ENCODE measurements at places on chromosomes 6 and 20.

DNA sequence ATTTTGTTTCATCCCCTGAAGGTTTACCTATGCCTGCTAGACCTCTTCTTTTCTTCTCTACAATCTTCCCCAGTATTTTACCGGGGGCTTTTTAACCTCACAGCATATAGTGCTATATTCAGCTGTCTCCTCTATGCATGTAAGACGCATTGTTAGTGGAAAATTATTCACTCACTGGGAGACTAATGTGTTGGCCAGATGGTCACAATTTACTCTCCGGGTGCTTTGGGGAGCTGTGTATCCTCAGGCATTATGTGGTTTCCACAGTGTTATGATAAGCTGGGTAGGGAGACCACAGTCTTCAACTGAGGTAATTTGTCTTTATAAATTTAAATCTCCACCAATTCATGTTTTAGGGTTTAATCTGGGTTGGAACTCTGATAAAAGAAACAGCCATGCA is 553.8 kb upstream of the PTCHD4 start:
- peak; percentile 15 for DNase-seq

GRCh38 chr20:63054681-63055240 is 48.0 kb upstream of the BHLHE23 start:
- DNase-seq, result no peak

DNA sequence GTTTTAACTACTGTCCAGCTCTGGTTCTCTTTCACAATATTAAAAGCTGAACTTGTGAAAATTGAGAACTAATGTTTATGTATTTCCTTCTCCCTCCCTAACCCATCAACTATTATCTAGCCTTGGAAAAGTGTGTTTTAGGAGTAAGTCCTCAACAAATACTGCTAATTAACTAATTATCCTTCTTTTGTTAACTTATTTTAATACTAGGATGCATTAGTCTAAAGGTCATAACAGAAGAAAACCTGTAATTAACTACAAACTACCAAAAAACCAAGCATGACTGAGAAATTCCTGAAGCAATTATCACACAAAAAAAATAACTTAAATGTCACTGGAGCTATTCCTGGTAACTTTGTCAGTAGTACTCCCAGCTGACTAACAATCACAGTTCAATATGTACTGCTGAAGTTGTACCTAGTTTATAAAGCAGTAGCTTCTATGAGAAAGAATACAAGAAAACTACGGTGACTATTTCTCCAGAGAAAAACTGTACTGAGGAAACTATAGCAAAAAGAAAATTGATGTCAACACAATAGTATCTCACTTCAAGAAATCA is 301.9 kb downstream of the LAMA2 start:
- peak; percentile 50 for DNase-seq

DNA sequence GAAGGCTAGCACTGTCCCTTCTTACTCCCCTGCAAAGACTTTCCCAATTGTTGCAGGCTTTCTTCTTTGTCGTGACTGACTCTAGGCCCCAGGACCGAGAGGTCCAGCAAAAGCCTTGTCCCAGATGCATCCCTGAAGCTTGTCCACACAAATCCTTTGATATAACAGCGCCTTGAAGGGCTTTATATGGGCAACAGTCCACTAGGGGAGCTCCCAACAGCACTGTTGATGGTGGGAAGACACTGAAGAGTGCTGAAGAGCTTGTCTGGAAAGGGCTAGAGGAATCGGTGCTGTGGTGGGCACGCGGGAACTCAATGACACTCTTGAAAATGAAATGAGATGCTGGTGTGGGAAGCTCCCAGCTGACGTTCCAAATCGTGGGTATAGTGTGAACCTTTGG is 316.1 kb upstream of the CDH4 start:
- DNase-seq, result no peak

GRCh38 chr6:170050591-170051041 is 240.3 kb downstream of the DLL1 start:
- DNase-seq, result no peak

DNA sequence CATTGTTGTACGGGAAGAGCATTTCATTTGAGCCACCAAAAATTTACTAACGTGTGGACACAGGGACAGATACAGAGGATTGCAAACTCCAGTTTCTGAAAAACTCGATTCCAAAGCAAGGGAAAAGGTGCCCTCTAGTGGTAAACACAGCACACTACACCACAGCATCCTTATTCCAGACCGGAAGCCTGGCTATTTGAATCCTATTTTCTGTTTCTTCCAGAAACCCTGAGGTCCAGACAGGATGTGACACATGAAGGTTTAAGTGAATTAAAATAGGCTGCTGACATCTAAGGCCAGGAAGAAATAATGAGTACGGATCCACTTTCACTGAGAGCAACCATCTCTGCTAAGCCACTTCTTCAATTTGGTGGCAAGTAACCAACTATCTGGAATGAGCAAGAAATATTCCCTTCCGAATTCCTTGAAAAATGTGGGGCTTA is 31.8 kb upstream of the GMPR start:
- DNase-seq, result peak; percentile 87

DNA sequence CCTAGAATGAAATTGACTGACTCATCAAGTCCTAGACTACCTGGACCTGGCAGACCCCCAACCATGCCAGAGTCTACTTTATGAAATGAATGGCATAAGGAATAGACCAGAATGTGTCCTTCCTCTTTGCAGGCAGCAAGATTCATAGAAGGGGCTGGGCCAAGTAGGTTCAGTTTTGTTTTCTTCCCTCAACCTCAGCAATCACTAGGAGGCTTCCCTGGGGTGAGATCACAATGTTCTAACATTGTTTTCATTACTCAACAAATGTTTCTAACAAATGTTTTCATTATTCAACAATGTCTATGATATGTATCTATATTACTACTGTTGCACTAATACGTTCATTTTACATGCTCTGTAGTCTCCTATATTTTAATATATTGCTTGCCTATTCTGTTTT is 8.4 kb upstream of the FAM162B start:
- DNase-seq, result no peak

DNA sequence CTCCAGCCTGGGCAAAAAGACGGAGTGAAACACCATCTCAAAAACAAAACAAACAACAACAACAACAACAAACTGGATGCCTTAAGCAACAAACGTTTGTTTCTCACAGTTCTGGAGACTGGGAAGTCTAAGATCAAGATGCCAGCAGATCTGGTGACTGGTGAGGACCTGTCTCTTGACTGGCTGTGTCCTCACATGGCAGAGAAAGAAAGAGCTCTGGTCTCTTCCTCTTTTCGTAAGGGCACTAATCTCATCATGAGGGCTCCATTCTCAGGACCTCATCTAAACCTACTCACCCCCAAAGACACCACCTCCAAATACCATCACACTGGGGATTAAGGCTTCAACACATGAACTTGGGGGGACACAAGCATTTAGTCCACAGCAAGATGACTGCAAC is 13.5 kb upstream of the GFOD1 start:
- DNase-seq, result no peak

DNA sequence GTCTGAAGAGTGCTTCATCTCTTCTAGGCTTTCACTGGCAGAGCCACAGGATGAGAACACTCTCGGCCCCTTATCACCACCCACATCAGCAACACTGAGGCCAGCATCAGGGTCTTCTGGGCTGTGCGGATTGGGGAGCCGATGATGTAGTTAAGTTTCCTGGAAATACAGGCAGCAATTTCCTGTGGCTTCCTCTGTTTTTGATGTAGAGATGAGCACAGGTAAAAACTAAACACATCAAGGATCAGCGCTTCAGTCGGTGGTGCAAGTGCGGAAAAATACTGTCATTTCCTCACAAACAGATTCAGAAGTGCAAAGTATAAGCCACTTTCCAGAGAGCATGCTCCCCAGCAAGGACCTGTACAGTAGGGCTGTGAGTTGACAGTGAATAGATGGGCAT is 62.6 kb downstream of the BACH2 start:
- DNase-seq, result no peak

GRCh38 chr6:47592131-47592840 is 106.1 kb upstream of the ADGRF4 start:
- DNase-seq, result no peak

DNA sequence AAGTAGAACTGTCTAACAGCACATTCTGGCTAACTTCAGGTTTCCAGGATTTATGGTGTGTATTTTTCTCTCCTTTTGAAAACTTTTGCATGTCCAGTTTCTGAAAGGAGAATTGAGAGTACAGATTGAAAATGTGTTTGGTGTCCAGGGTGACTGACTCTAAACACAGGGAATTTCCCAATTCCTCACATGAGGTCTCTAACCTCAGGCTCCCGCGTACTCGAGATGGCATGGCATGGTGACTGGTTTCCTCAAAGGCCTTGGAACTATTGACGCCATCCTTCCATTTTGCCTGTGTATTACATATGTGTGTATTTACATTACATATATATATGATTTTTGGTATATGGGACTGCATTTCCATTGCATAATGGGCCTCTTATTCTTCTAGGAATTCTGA is 52.5 kb downstream of the PRND start:
- DNase-seq, result no peak

- no peak for DNase-seq
Measured at GRCh38 chr6:158572653-158573541, 13.0 kb downstream of the TMEM181 start.

GRCh38 chr6:42808492-42809483 is 26.9 kb downstream of the BICRAL start:
- DNase-seq, result no peak

GRCh38 chr6:17392978-17393891 is at the start of gene CAP2:
TSS of gene CAP2 (plus strand) at chr6:17393595. CDS start at chr6:17421556, 27,961 bp downstream.
- DNase-seq, result peak; percentile 59

DNA sequence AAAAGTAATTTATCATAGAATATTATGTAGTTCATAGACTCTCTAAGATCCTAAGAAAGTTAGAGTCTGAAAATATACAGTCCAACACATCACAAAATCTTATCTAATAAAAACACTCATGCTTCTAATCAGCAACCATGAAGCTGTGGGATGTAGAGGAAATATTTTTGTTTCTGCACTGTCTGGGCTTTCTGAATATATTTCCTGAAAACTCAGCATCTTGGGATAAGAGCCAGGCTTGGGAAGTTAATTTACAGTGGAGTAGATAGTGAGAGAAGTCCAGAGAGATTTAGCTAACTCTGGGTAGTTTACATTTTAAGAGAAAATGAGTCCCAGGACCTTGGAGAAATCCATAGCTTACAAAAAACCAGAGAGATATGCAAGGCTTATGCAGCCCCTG is 150.4 kb upstream of the BMP5 start:
- DNase-seq, result peak; percentile 1

DNA sequence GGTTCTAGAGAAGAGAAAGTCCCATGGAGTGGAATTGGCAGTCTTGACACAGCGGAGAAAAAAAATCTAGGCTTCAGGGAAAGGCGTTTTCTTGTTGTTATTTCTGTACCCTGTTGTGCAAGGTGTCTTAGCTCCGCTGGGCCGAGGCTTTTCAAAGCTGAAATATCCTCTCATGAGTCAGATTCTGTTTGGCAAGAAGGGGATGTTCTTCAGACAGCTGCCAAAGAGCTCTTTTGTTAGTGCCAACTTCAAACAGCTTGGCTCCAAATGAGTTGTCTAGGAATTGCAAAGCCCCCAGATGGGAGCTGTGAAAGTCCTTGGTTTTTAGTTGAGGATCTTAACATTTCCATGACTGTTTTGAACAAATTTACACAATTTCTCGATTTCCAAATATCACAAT is 45.6 kb downstream of the LRRN4 start:
- DNase-seq, result peak; percentile 92

DNA sequence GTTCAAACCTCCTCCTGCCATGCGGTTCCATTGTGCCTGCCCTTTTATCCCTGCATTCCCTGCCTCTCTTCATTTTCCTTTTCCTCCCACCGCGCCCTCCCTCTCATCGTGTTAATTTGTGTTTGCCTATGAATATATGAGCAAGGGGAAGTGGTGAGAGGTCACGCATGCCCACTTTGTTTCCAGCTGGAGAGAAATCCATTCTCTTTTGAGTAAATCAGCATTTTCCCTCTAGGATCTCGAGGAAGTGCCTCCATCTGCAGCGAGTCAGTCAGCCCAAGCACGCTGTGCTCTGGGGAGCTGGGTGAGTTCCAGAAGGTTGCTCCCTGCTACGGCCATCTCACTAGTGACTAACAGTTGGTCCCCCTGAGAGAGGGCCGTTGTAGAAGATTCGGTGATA is 42.9 kb downstream of the CDH26 start:
- DNase-seq, result peak; percentile 5

- DNase-seq, result no peak
Measured at GRCh38 chr6:37696841-37697662, 631 bp downstream of the MDGA1 start.

DNA sequence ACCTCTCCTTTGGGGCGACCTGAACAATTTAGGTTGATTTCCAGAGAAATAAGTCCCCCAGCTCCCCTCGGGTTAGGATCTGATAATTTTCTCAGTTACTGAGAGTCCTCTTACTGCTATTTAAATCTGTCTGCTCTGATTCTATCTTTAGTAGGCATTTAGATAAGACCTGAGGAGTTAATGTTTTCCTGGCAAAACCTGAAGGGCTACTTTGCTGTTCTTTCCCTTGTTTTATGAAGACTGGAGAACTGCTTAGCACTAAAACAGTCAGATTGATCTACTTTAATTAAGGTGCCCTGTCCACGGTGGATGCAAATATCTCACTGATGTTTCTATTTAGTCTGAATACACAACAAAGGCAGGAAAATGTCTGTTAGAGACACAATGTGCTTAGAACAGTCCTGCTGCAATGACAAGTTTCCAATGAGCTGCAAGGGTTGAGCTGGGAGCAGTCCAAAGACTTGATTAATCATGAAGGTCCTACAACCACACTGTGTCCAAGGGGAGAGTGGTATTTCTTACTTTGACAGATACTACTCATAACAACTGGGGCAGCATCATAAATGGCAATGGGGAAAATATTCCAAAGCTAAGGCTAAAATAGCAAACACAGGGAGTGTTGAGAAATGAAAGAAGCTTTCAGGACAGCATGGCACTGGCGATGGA is 15.7 kb downstream of the ADTRP start:
- no peak for DNase-seq

DNA sequence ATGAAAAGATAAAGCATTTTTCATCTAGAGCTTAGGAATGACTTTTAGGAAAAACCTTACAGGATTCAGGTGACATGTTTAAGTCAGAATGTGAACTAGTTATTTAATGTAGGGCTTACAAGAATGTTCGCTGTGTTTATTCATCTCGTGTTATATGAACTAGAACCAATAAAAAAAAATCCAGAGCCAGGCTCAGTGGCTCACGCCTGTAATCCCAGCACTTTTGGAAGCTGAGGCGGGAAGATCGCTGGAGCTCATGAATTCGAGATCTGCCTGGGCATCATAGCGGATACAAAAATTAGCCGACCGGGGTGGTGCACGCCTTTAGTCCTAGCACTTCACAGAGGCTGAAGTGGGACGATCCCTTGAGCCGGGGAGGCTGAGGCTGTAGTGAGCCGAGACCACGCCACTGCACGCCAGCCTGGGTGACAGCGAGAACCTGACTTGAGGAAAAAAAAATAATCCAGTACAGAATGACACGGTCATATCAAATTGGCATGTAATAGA is 46.3 kb downstream of the OR2B2 start:
- DNase-seq, result no peak
